ENCODE measurements at places on chromosomes 4 and X. TPM values are rescaled to one million over a fixed set of nuclear protein-coding genes. Genes with fewer than 3 reads are reported as not detected.

DNA sequence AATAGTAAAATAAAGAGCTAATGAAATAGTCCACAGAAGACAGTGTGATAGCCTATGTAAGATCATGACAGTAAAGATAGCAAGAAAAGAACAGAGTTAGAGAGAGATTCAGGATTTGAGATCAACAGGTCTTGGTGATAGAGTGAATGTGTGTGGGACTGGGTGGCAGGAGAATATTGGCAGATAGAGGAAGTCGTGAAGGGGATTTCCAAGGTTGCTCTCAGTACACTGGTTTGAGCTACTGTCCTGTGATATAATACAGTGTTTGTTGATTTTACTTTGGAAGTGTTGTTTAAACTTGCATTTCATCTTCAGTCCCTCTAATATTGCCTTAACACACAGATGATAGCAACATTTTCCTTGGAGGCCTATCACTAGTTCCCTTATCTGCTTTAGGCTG lies 44.1 kb downstream of the DTHD1 start:
- H3K4me1 ChIP-seq: no peaks in the 10 kb centered on the region
- no peak overlapping the region for H3K27ac ChIP-seq
- H3K36me3 ChIP-seq: no peaks in the 10 kb centered on the region
- H3K4me3 ChIP-seq: no peak overlapping the region
- no peaks in the 10 kb centered on the region for H3K27me3 ChIP-seq

DNA sequence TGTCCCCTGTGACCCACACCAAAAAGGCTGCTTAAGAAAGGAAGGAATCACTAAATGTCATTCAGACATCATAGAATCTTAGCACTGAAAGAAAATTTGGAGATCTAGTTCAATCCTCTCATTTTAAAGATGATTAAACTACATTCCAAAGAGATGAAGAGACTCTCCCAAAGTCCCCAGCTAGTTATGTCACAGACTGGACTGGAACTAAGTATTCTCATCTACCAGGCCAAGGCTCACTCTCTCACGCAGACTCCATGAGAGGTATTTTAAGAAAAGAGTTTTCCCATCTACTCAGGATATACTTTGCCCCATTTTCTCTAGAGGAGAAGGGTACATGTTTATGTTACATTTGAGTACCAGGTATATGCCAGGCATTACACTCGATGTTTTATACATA lies 6.9 kb downstream of the FABP2 start:
- H3K27ac ChIP-seq: no peak overlapping the region
- no peak for DNase-seq
- H3K4me1 ChIP-seq: no peaks in the 10 kb centered on the region

GRCh38 chrX:153770601-153771414 lies 6.8 kb downstream of the PLXNB3 start:
- no peak overlapping the region for H3K4me3 ChIP-seq
- H3K36me3 ChIP-seq: no peaks in the 10 kb centered on the region
- no peak overlapping the region for H3K27ac ChIP-seq
- no peaks in the 10 kb centered on the region for H3K27me3 ChIP-seq

GRCh38 chrX:74431797-74432196 lies 10.5 kb downstream of the SLC16A2 start:
- peaks cover 2% of the 10 kb centered on the region for H3K4me1 ChIP-seq
- DNase-seq: peak; percentile 26
- H3K36me3 ChIP-seq: peaks cover 4% of the 10 kb centered on the region
- peak overlapping the region; percentile 24 for H3K4me3 ChIP-seq
- H3K27ac ChIP-seq: no peak overlapping the region

- no peaks in the 10 kb centered on the region for H3K4me1 ChIP-seq
- no peak for DNase-seq
- no peaks in the 10 kb centered on the region for H3K27me3 ChIP-seq
- no peak overlapping the region for H3K4me3 ChIP-seq
- H3K36me3 ChIP-seq: no peaks in the 10 kb centered on the region
These were observed 10.5 kb upstream of the SLC39A8 start for GRCh38 chr4:102355748-102356147.

DNA sequence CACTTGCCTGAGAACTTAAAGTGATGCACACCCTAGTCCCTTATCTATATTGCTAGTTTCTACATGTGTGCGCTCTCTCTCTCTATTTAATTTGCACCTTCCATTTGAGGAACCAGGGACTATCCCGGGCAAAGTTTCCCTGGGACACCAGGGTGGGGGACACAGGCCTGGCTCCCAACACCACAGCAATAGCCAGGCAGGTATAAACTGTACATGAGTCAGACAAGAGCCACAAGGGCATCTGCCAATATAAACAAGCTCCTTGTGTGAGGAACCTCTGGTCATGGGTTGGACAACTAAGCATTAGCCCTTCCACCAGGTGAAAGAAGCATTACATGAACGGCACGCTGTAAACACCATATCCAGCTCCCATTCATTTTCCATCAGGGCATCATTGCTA lies 455.5 kb downstream of the STIM2 start:
- no peak overlapping the region for H3K27ac ChIP-seq
- H3K27me3 ChIP-seq: no peaks in the 10 kb centered on the region
- no peak for DNase-seq
- no peaks in the 10 kb centered on the region for H3K4me1 ChIP-seq

- no peaks in the 10 kb centered on the region for H3K36me3 ChIP-seq
- H3K27ac ChIP-seq: no peak overlapping the region
- H3K4me1 ChIP-seq: no peaks in the 10 kb centered on the region
- no peak overlapping the region for H3K4me3 ChIP-seq
These were observed 20.0 kb upstream of the RNF128 start for GRCh38 chrX:106706466-106706865.

- H3K4me3 ChIP-seq: no peak overlapping the region
- H3K27me3 ChIP-seq: no peaks in the 10 kb centered on the region
- no peak for DNase-seq
- H3K36me3 ChIP-seq: no peaks in the 10 kb centered on the region
- H3K4me1 ChIP-seq: no peaks in the 10 kb centered on the region
These were observed 57.4 kb downstream of the VEGFC start for GRCh38 chr4:176735300-176735699.

- H3K4me3 ChIP-seq: no peak overlapping the region
- H3K4me1 ChIP-seq: no peaks in the 10 kb centered on the region
- DNase-seq: no peak
- no peaks in the 10 kb centered on the region for H3K27me3 ChIP-seq
- H3K36me3 ChIP-seq: no peaks in the 10 kb centered on the region
- H3K27ac ChIP-seq: no peak overlapping the region
These were observed 159.2 kb upstream of the SFRP2 start for GRCh38 chr4:153948041-153948440.

GRCh38 chrX:20409991-20410390 lies 143.3 kb upstream of the RPS6KA3 start:
- H3K4me1 ChIP-seq: no peaks in the 10 kb centered on the region
- no peak overlapping the region for H3K27ac ChIP-seq
- no peak overlapping the region for H3K4me3 ChIP-seq
- no peak for DNase-seq
- H3K27me3 ChIP-seq: no peaks in the 10 kb centered on the region

GRCh38 chrX:69050051-69050765 lies 115.0 kb downstream of the PJA1 start:
- no peak overlapping the region for H3K4me3 ChIP-seq
- H3K4me1 ChIP-seq: no peaks in the 10 kb centered on the region
- no peak overlapping the region for H3K27ac ChIP-seq

ARSJ gene
- 1.1 TPM for total RNA-seq

NXF2 gene
- not detected for total RNA-seq

DNA sequence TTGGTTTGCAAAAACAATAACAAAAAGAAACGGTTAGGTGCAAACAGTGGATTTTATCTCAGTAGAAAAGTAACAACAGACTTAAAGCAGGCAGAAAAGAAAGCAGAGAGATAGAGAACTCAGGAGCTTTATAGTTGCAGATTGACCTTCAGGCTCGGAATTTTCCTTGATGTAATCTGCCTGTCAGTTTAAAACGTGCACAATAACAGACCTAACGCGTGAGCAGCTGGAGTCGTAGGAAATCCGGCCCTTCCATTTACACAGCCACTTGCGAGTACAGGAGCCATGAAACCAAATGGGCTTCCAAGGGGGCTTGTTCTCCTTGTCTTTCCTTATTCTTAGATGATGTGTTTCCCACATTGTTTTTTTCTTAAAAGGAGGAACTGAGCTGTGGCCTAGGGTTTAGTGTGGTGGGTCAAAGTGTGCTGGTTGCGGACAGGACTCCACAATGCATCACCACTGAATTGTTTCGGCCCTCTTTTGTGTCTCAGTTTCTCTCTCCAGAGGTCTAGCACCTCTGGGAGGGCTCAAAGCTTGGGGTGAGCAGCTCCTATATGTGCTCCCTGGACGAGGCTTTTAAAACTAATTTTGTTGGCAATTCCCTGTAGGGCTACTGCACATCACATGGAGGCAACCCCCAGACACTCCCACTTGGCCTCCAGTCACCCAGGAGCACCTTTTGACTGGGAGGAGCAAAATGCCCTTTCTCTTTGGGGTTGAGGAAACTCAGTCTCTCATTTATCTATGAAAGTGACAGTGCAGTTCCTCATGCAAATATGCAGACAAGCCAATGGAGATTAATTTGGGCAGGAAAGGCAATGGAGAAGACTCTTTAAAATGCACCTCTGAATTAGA lies 13.9 kb upstream of the MPP1 start:
- H3K4me1 ChIP-seq: peaks cover 2% of the 10 kb centered on the region
- no peak for DNase-seq
- H3K27me3 ChIP-seq: no peaks in the 10 kb centered on the region
- H3K4me3 ChIP-seq: no peak overlapping the region

CT45A3 gene
- total RNA-seq: not detected

GRCh38 chrX:109795682-109796081 lies 62.6 kb upstream of the ACSL4 start:
- no peak for DNase-seq
- H3K4me3 ChIP-seq: no peak overlapping the region
- no peaks in the 10 kb centered on the region for H3K27me3 ChIP-seq
- no peak overlapping the region for H3K27ac ChIP-seq
- no peaks in the 10 kb centered on the region for H3K4me1 ChIP-seq

GRCh38 chr4:40475609-40476008 lies 140.5 kb downstream of the CHRNA9 start:
- no peak overlapping the region for H3K4me3 ChIP-seq
- DNase-seq: no peak
- no peak overlapping the region for H3K27ac ChIP-seq
- H3K36me3 ChIP-seq: no peaks in the 10 kb centered on the region

DNA sequence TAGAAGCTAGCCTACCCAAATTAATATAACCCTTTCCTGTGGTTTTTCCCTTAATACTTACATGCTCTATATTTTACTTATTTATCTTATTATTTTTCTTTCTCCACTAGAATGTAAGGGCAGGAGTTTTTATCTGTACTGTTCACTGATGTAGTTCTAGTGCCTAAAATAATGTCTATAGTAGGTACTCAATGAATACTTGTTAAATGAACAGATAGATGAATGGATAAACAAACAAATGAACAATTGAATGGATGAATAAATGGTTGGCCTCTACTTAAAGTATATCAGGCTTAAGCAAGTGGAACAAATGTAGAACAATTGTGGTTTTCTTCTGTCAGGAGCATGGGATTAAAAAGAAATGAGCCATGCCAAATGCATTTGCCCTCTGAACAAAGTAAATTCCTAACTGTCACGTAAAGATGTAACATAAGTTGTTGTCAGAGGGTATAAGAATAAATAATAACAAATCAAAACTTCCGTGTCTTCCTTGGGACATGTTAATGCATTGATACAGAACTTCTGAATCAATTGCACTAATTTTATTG lies 54.1 kb downstream of the SYTL5 start:
- H3K36me3 ChIP-seq: no peaks in the 10 kb centered on the region
- H3K27me3 ChIP-seq: no peaks in the 10 kb centered on the region
- H3K27ac ChIP-seq: no peak overlapping the region
- no peak for DNase-seq

GRCh38 chr4:75496406-75496805 lies 17.8 kb downstream of the RCHY1 start:
- no peaks in the 10 kb centered on the region for H3K4me1 ChIP-seq
- no peak overlapping the region for H3K4me3 ChIP-seq
- H3K27me3 ChIP-seq: no peaks in the 10 kb centered on the region
- H3K27ac ChIP-seq: no peak overlapping the region
- DNase-seq: no peak
- H3K36me3 ChIP-seq: peaks cover 41% of the 10 kb centered on the region

GRCh38 chr4:3484057-3484973 lies 21.2 kb downstream of the DOK7 start:
- no peak for DNase-seq
- no peak overlapping the region for H3K27ac ChIP-seq
- H3K27me3 ChIP-seq: peaks cover 16% of the 10 kb centered on the region
- peaks cover 4% of the 10 kb centered on the region for H3K4me1 ChIP-seq

- H3K27ac ChIP-seq: no peak overlapping the region
- no peaks in the 10 kb centered on the region for H3K27me3 ChIP-seq
- no peak overlapping the region for H3K4me3 ChIP-seq
- DNase-seq: peak; percentile 26
- no peaks in the 10 kb centered on the region for H3K4me1 ChIP-seq
- no peaks in the 10 kb centered on the region for H3K36me3 ChIP-seq
These were observed 557.7 kb upstream of the SLIT2 start for GRCh38 chr4:19693936-19694570.

DNA sequence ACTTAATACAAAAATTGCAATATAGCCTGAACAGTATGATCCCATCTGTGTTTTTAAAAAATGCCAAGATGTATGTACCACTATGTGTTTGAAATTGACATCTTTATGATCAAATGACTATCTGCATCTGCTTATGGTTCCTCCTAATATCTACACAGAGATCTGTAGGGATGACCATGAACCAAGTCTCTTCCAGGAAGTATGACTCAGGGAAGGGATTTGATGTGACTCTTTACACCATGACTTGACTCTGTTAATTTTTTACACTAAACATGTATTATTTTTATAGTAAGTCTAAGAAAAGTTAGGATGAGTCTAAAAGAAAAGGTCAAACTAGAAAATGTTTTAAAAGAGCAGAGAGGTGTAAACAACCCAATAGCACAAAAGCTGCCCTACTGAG lies 164.0 kb downstream of the SH3KBP1 start:
- H3K27me3 ChIP-seq: no peaks in the 10 kb centered on the region
- no peaks in the 10 kb centered on the region for H3K36me3 ChIP-seq
- no peaks in the 10 kb centered on the region for H3K4me1 ChIP-seq
- H3K4me3 ChIP-seq: no peak overlapping the region
- H3K27ac ChIP-seq: no peak overlapping the region

DNA sequence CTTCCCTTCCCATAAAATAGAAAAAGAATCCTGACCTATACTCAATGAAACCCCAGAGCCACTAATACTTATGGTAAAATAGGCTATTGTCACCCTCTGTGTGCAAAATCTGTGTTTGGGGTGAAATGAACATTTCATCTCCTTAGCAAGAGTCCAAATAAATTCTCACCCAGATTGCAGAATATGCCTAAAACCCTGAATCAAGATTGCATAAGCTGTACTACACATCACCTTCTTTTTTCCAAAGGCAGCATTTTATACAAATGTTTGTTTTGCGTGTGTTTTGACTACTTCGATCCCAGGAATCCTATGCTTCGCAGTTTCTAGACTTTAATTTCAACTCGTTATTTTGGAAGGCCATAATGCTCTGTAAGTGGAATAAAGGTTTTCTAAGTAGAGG lies 12.2 kb upstream of the HADH start:
- H3K27ac ChIP-seq: no peak overlapping the region
- H3K4me3 ChIP-seq: no peak overlapping the region
- no peaks in the 10 kb centered on the region for H3K4me1 ChIP-seq
- DNase-seq: no peak
- no peaks in the 10 kb centered on the region for H3K27me3 ChIP-seq

- H3K27ac ChIP-seq: no peak overlapping the region
- H3K27me3 ChIP-seq: no peaks in the 10 kb centered on the region
- DNase-seq: no peak
- H3K4me3 ChIP-seq: no peak overlapping the region
These were observed 57.4 kb downstream of the CC2D2A start for GRCh38 chr4:15526924-15527592.

CXCR3 gene
- total RNA-seq: not detected

TRMT44 gene
- total RNA-seq: 22.8 TPM

BBS7 gene
- total RNA-seq: 26.2 TPM

BCOR gene
- total RNA-seq: 134 TPM

SRPK3 gene
- total RNA-seq: not detected

Data from H9 (cell line).